ENCODE measurements at places on chromosomes 5 and 9. TPM values are rescaled to one million over a fixed set of nuclear protein-coding genes. Genes with fewer than 3 reads are reported as not detected.

DNA sequence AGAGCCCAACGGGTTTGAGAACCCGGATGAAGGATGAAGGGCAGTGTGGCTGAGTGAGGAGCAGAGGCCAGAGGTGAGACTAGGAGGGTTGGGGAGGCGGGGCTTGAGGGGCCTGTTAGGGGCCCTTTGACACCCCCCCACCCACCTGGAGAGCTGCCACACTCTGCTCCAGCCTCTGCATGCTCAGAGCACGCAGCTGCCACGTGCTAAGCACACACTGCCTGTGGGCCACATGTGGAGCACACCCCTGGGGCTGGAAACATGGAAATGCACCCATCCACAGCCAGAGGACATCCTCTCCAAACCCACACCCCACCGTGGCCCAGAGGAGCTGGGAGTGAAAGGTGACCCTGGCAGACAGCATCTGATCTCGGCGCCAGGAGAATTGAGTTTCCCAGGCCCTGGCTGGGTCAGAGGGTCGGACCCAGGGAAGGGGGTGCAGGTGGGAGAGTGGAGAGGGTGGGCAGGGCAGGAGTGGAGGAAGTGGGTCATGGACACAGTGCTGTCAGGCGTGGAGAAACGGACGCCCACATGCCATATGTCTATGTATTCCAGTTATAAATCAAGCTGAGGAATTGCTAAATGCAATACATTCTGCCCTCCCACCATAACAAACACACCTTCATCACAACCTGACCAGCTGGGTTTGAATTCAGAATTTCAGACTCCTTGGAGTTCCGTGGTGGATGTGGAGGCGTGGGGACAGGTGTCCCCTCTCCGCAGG is 5.9 kb downstream of the DNM1 start:
- DNase-seq, result no peak

Gene NUTM2F
- total RNA-seq, result not detected

- DNase-seq, result no peak
Observed at GRCh38 chr5:50873595-50874277, 207.3 kb downstream of the PARP8 start.

- no peak for DNase-seq
Observed at GRCh38 chr5:173326501-173326960, 1.7 kb downstream of the STC2 start.

GRCh38 chr9:3793971-3794383 is 268.2 kb upstream of the RFX3 start:
- DNase-seq, result no peak

DNA sequence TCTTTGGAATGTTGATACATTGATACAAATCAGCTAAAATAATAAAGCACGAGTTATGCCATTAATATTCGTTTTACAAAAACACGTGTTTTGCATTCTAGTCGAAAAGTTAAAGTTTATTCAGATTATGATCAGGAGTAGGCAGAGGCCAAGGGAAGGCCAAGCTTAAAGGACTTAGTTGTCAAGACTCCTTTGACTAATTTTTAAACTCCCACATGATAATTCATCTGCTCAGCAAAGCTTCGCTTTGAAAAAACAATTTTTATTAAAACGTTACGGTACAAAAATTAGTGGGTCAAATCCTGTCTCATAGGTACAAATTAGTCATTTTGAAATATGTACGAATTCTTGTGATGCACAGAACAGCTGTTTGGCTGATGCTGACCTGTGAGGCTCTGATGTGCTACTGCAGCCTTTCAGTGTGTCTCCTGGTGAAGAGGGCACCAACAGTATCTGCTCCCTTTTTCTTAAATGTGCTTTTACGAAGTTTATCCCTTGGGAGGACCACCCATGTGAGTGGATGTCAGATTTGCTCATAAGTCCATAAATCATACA is 23.0 kb upstream of the NR3C1 start:
- no peak for DNase-seq
